Psoas muscle (tissue), 8 donors: ENCODE measurements at places on chromosomes 12 and 14. TPM values are rescaled to one million over a fixed set of nuclear protein-coding genes. Genes with fewer than 3 reads are reported as not detected.

Gene NYNRIN
- polyA plus RNA-seq: 1.5 TPM

Gene ACVR1B
- polyA plus RNA-seq: 6.0 TPM

Gene JDP2
- polyA plus RNA-seq: 13.2 TPM

Gene KLRC1
- polyA plus RNA-seq: 0.14 TPM

Gene HPD
- 0.70 TPM for polyA plus RNA-seq

Gene GDF11
- 2.3 TPM for polyA plus RNA-seq

Gene REP15
- polyA plus RNA-seq: 0.39 TPM

Gene CD163
- polyA plus RNA-seq: 5.8 TPM

Gene AMIGO2
- polyA plus RNA-seq: 0.64 TPM
